ENCODE measurements at places on chromosomes 5 and 9.

DNA sequence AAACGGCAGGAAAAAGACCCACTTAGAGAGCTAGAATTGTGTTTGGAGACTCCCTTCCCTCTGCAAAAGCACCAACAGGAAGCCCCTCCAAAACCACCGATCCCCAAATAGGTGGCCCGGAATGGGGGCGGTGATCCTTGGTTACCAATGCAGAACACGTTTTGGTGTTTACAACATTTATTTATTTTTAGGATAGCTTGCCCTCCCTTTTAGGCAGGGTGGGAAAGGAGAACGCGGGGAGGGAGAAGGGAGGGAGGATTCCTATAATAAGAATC lies 579 bp upstream of the NTRK2 start:
- no peak for DNase-seq

DNA sequence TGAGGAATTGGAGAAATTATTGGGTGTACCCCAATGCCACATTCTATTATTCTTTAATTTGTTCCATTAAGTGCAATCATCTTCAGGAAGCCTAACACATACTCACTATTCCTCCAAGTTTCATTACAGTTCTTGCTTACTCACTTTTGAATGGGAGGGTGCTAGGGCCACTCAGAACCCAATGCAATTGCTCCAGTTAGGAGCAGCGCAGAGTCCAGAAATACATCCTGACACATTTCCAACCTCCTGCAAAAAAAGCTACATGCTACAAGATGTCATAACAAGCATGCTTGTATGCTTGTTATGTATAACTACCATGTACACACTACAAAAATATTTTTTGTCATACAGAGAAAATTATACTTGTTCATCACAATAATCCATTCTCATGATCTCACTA lies 27.8 kb downstream of the NFIB start:
- DNase-seq: no peak

DNA sequence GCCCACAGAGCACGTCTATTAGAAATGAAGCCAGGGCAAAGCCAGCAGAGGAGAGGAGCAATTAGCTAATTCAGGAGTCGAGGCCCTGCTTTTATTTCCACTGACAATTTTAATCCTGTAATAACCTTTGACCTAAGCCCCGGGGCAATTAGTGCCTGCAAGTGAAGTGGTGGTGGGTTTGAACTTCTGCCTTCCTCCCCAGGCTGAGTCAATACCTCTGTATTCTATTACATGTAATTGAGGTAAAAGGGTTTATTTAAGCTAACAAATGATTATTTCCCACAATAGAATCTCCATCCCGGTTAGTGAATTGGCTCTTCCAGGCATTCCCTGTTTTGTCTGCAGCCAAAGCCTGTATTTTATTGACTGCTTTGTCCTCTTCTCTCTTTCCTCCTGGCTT lies 49.9 kb downstream of the FGF18 start:
- no peak for DNase-seq

DNA sequence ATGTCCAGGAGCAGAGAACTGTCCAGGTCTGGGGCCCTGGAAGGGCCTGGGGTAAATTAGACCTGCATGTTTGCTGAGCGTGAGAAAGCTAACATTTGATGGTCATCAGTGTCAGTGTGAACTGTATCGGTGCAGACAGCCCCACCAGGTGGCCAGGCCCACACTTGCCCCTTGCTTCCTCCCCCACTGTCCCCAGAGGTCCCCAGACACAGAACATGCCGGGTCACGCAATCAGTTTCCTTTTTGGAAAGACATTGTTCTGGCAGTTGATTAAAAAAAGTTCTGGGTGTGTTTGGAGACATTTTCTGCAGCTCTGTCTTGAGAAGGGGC lies 1.5 kb downstream of the NKD2 start:
- DNase-seq: no peak

- no peak for DNase-seq
Observed at GRCh38 chr5:146112476-146112875, 7.1 kb upstream of the PLAC8L1 start.

- DNase-seq: no peak
Observed at GRCh38 chr9:17081814-17082213, 53.0 kb upstream of the CNTLN start.

GRCh38 chr5:998246-999031 lies 10.2 kb upstream of the NKD2 start:
- no peak for DNase-seq

- no peak for DNase-seq
Observed at GRCh38 chr9:1775230-1775629, 239.9 kb upstream of the SMARCA2 start.

DNA sequence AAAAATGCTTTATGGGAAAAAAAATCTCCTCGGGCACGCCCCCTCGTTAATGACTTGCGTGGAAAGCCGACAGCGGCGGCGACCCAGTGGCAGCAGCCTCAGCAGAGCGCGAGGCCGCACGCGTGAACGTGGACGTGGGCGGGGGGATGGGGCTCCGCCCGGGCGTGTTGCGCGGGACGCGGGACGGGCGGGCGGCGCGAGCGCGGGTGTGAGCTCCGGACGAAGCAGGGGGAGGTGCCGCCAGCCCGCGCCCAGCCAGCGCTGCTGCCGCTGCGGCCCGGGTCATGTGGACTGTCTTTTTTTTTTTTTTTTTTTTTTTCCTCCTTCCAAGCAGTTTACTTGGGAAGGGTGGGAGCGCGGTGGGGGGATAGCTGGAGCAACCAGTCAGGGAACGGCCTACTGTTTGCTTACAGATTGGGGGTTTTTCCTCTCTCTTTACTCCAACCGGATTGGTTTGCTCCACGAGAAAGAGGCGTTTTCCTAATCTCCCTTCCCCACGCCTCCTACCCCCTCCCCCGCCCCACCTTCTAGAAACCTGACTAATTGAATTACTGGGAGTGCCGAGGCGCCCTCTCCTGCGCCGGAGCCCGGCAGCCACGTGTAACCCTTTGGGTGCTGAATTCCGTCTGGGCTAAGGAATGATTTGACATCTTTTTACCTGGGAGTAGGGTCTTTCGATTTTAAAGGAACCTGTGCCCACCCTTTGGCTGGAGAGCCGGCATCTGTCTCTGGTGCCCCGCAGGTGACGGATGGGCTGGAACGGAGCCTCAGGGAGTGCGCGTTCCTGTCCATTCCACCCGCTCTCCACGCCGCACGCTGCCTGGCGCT lies 1.7 kb upstream of the EFNA5 start:
- DNase-seq: peak; percentile 92

GRCh38 chr5:108876451-108876850 lies 128.8 kb downstream of the FER start:
- DNase-seq: no peak

GRCh38 chr5:25863811-25864210 lies 1174.6 kb downstream of the CDH9 start:
- no peak for DNase-seq

DNA sequence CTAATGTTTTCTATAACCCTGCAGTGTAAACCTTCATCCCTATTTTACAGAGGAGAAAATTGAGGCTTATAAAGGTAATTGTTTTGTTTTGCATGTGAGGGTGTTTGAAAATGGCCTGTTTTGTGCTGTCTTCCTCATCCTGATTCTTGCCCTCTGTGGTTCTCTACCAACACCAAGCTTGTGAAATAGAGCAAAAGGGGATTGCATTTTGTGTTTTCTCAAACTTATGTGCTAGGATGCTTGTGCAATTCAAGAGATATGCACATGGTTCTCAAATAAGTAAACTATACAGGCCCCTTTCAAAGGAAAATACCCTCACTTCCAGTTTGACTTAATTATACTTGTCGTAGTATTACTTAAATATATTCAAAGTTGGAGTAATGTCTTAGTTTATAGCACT lies 17.2 kb downstream of the PAM start:
- DNase-seq: no peak

DNA sequence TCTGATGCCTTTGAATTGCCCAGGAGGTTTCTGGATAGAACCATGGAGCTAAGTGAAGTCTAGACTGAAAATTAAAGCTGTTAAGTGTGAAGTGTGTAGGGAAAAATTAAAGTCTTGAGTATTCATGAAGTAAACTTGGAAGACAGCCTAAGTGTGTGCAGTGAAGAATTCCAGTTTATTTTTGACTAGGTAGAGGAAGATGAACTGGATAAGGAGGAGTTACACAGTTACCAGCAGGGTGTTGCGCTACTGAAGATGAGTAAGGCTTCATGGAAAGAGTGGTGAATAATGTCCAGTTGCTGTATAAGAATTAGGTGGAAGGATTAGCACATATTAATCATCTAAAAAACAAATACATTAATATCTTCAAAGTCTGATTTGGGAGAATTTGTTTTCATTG lies 5.7 kb upstream of the CHD1 start:
- DNase-seq: peak; percentile 6

GRCh38 chr9:121865884-121866283 lies 214.4 kb downstream of the DAB2IP start:
- DNase-seq: no peak

DNA sequence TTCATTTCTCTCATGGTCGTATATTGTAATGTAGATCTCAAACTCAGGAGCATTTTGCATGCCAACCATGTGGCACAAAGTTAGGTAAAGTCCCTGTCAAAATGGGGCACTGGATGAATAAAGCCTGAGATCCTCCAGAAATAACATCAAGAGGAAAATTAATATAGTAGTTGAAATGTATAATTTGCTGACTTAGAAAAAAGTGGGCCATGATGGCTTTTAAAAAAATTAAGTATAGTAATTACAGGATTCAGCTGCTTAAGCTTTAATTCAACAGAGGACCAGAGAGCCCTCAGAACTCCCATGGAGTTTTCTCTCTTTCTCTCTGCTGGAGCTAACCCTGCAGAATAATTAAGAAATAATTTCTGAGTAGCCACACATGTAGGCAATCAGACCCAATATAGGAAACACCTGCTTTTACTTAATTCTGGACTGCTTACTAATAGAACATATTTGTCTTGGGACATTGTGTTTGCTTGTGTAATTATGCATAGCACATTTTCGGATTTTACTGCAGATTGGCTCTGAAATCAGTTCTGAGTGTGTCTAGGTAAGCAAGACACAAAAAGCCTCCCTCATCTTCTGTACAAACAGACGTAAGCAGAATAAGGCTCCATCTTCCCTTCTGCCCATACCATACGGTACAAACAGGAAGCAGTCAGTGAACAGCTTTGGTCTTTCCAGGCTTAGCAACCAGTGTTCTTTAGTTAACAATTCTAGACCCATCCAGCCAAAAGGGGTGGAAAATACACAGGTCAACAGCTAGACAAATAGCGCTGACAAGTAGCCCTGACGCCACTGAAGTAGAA lies 26.5 kb upstream of the PCSK1 start:
- DNase-seq: no peak

DNA sequence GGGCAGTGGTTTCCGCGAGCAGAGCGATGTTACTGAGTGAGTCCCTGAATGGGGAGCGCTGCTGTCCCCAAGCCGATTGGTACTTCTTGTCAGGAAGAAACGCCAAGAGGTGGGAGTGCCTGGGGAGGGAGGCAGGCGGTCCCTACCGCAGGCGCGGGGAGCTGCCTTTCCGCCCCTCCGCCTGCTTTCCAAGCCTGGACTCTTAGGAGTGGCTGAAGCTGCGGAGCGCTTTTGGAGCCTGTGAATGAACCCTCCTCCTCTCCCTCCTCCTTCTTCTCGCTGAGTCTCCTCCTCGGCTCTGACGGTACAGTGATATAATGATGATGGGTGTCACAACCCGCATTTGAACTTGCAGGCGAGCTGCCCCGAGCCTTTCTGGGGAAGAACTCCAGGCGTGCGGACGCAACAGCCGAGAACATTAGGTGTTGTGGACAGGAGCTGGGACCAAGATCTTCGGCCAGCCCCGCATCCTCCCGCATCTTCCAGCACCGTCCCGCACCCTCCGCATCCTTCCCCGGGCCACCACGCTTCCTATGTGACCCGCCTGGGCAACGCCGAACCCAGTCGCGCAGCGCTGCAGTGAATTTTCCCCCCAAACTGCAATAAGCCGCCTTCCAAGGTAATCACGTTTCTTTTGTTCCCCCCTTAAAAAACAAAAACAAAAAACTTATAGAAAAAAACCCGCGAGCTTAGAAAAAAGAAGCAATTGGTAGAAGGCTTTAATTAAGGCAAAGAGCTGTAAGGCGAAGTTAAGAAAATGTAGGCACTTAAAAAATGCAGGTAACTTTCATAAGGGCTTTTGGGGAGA lies at the start of gene VCAN:
Gene VCAN (plus strand): TSS at position 340 of the 808 bp plus-strand sequence. CDS start 11,775 bp downstream, outside the sequence.
- peak; percentile 94 for DNase-seq

DNA sequence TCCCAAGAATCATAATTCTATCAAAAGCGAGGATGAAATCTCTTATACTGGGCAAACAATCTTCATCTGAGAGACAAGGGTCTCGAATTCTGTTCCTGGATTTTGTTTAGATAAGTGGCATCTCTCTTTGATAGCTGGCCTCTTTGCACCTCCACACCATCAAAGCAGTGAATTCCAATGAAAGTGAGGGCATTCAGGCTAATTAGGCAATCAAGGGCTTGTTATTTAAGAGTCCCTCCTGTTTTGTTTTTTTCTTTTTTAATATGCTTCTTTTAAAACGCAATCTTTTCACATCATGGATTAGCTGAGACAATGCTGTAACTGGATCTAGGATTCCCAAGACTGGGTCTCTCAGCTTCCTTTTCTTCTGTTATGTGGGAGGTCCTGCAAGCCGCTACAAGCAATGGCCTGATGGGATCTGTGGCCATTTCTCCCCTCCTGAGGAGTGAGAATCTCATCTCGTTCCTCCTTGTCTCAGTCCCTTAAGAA lies 67.9 kb downstream of the TNC start:
- no peak for DNase-seq

DNA sequence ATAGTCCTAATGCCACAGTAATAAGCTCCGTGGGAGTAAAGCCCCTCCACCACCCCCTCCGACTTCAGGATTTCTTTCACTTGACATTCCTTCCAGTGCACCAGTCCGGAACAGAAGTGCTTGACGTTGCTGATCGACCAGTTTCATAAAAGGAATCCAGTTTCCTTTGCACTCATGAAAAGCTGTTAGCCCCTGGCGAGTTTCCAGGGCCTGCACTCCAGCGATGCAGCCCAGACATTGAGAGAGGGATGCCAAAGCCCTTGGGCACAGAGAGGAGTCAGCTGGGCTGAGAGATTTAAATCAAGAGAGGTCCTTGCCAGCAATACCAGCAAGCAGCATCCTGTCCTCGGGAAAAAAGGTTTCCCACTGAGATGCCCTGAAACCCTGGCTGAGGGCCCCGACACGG lies 170.1 kb downstream of the GABBR2 start:
- DNase-seq: no peak

DNA sequence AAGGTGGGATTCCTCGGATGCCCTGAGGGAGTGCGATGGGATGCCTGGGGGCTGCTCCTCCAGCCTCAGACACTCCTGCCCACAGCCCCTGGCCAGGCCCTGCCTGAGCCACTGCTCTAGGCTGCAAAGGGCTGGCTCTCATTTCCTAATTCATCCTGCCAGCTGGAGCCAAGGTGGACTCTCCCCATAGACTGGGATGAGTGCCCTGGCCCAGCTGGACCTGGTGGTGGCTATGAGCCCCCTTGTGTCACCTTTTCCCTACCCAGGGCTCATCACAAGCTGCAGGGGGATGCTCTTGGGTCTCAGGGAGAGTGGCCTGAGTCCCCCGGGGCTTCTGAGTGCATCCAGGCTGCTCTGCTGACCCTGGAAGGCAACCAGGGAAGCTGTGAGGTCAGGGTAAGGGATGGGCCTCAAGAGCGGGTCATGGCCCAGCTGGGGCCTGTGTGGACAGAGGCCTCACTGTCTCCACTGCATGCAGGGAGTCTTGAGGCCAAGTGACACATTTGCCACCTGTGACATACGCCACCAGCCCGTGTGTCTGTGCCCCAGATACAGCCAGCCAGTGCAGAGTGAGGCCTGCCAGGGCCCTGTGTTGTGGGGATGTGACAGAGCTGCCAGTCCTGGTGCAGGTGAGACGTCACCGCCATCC lies 102.7 kb upstream of the IER5L start:
- DNase-seq: no peak

Measured in fibroblast of skin of scalp (primary cell).